ENCODE measurements at places on chromosomes 1 and 21.

GRCh38 chr1:15249081-15249480, 2.1 kb downstream of the FHAD1 start:
- no peak for DNase-seq

DNA sequence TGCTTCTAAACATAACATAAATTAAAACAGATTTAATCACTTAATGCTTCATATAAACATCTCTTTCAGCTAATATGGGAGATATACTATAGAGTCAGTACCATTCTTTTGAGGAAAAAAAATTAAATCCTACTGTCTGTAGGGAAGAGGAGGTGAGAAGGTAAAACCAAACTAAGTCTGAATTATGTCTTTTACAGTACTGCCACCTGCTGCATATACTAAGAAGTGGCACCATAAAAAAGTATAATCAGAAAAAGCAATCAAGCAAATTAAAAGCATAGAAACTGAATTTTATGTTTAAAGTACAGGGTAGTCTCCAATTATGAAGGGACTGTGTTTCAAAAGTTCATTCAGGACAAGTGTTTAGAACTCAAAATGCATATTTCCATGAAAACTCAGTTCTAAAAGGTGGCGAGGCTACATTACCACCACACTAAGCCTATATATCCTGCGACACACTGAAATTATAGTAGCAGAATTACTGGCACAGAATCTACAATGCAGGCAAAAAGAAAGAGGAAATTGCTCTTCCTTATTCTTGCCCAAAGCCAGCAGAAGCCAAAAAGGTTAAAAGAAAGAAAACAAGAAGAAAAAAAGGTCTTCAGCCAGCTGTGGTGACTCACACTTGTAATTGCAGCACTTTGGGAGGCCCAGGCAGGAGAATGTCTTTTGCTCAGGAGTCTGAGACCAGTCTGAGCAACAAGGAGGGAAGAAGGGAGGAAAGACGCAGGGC, 9.0 kb downstream of the NSL1 start:
- DNase-seq: peak; percentile 32

- peak; percentile 89 for DNase-seq
These were observed 1.0 kb upstream of the PIGV start for GRCh38 chr1:26786437-26787380.

- peak; percentile 25 for DNase-seq
These were observed 68.2 kb downstream of the FNBP1L start for GRCh38 chr1:93516164-93516563.

DNA sequence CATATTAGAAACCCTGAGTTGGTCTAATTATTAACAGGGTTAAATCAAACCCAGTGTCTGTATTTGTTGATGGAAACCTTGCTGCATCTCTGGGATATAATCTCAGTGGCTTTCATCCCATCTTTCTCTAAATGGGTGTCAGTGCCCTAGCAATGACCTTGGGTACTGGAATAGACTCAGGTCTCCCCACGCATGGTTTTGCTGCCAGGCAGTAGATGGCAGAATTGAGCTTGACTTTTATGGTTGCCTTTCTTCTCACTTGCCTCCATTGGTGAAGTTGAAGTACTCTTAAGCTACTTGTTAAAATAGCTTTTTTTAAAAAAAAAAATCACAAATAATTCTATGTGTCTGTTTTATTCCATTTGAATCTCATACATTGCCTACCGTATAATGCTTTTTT, 81.8 kb upstream of the HMCN1 start:
- peak; percentile 65 for DNase-seq

GRCh38 chr1:76144247-76144646, 69.7 kb downstream of the ST6GALNAC3 start:
- no peak for DNase-seq

DNA sequence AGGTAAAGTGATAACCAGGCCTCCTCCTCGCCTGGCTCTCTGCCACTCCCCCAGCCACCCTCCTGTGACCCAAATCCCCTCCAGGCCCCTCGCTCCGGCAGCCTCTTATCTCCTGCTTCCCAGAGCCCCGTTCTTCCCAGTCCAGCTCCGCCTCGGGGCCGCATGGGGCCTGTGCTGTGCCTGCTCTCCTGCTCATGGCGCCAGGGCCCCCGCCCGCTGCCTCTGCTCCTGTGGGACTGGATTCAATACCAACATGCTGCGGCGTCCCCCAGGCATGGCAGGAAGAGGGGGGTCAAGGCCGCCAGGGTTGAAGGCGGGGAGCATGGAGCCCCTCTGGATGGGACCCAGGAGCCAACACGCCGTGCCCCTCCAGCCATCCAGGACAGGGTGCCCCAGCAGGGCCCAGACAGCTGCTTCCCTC, 213.0 kb upstream of the VAMP3 start:
- DNase-seq: peak; percentile 66

DNA sequence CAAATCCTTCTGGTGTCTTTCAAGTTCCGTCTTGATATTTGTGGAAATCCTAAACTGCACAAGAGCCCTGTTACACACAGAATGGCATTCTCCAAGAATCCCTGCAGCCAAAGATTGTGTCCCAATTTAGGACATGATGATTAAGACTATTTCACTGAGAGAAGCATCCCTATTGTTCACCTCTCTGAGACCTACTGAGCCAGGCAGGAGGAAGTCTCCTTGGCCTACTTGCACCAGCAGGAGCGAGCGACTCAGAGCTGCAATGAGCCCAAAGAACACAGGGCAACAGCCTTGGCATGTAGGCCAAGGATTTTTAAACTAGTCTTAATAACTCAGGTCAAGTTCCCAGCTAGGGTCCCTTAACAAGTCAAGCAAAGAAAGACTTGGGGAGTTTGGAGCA, 79.4 kb upstream of the RUNX1 start:
- DNase-seq: no peak

DNA sequence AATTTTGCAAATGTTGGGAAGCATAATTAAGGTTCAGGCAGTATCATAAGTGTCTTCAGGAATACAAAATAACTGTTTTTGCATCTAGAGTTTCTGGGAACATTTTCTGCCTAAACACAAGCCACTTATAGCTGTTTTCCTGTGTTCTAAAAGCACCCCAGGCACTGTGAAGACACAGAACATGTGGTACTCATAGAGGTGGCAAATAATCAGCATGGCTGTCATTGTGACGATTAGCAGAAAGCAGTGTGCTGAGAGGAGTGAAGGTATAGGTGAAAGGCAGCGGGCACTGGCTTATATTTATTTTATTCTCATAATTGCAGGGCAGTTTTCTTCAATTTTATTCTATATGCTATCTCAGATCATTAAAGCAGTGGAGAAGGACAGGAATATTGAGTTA, 119.6 kb downstream of the LRRC53 start:
- DNase-seq: peak; percentile 26

DNA sequence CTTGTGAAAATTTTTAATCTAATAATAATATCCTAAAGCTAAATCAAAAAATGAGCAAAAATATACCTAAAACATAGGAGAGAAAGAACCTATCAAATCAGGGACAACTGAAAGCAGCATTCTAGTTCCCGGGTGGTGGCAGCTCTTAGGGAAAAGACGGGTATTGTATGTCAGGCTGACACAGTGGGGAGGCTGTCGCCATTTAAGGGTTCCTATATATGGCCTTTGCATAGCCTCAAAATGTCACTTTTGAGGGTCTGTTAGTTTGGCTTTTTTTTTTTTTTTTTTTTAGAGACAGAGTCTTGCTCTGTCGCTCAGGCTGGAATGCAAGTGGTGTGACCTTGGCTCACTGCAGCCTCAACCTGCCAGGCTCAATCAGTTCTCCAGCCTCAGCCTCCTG, 6.0 kb downstream of the CLSTN1 start:
- DNase-seq: no peak

GRCh38 chr1:66494482-66494881, 39.5 kb upstream of the SGIP1 start:
- no peak for DNase-seq

- DNase-seq: no peak
These were observed 20.5 kb upstream of the RHBDL2 start for GRCh38 chr1:38962113-38962512.

DNA sequence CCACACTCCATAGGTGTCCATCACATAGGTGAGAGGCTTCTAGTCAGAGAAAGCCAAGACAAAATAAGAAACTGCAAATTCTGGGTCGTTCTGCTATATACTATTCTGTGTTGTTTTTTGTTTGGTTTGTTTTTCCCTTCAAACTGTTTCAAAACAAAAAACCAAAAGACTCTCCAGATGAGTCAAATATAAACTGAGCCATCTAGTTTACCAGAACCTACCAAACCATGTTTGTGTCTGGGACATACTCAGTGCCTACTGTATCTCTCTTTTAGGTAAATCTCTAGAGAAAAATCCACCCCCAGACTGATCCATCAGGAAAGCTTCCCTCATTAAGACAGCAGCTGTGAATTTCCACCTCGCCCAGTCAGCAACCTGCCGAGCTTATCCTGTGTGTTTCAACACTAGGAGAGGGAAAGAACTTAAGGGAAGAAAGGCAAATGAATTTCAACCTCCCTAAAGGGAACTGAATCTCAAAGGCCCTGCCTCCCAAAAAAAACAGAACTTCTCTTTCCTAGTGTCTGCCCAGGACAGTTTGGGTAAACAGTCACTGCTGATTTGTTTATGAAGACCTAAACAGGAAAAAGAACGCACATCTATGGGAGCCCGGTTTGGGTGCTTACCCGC, 17.2 kb downstream of the PPT1 start:
- DNase-seq: no peak

- DNase-seq: no peak
These were observed 519.7 kb upstream of the PRMT6 start for GRCh38 chr1:106536741-106537140.

DNA sequence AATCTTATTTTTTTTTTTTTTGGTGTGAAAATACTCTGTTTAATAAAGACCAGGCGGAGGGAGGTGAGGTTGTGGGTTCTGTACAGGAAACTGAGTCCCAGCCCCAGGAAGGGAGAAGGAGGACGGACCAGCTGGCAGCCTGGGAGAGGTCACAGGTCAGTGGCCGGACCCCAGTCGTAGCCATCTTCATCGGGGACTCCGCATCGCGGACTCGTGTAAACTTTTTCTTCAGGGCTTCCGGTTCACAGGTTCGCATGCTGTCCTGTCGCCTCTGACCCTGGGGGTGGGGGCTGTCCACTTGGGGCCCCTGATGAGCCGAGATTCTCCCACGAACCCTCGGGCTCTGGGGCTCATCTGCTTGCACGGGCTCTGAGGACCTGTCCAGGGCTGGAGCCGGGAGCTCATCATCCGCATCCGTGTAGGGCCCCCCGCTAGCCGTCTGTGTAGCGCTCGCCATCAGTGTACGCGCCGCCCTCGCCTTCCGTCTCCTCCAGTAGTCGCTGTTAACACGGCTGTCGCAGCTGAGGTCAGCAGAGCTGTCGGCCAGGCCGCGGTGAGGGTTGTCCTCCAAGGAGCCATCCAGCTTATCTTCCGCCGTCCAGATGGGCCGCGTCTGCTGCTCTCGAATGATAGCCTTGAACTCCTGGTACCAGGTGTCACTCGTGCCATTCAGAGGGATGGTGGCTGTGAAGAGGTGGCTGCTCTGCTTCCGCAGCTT, 975.7 kb upstream of the PRMT6 start:
- no peak for DNase-seq

GRCh38 chr1:46646331-46646730, 21.8 kb downstream of the ATPAF1 start:
- DNase-seq: no peak

GRCh38 chr1:153626904-153627714, at the start of gene S100A13:
TSS of gene S100A13 (minus strand) at chr1:153627505. CDS start at chr1:153626472, 1,033 bp downstream.
- DNase-seq: peak; percentile 99

DNA sequence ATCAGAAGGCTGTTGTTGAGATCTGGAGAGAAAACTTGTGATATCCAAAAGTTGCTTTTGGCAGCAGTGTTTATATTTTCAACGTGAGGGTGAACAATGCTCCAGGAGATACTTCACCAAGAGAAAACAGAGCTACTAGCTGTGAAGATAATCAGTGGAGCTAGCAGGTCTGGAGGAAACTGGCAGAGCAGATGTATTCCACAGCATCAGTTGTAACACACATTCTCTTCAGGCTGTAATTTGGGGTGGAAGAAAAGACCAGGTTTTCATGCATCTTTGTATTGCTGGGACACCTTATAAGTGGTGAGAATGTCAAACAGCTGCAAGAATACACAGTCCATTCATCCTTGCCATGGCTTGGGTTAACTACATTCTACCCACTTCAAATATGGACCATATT, 22.0 kb downstream of the AHCYL1 start:
- no peak for DNase-seq

DNA sequence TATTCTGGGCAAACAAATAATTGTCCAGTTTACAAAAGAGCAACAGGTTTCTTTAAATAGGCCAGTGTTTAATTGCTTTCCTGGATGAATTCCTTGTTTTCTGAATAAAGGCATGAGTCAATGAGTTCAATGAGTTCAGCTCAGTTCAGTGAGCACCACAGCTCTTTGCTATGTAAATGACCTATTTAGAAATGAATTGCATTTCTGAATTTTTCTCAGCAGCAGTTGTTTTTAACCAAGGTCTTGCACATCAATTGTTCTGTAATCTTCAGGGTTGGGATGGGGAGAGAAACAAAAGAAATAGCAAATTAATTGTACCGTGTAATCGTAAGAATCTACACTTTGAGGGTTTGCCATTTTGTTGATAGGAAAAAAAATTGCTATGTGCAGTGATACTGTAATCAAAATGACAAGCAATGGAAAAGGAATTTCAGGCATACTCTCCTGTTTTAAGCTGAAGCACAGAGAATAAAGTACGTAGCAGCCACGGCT, 45.7 kb downstream of the MIS18A start:
- no peak for DNase-seq

DNA sequence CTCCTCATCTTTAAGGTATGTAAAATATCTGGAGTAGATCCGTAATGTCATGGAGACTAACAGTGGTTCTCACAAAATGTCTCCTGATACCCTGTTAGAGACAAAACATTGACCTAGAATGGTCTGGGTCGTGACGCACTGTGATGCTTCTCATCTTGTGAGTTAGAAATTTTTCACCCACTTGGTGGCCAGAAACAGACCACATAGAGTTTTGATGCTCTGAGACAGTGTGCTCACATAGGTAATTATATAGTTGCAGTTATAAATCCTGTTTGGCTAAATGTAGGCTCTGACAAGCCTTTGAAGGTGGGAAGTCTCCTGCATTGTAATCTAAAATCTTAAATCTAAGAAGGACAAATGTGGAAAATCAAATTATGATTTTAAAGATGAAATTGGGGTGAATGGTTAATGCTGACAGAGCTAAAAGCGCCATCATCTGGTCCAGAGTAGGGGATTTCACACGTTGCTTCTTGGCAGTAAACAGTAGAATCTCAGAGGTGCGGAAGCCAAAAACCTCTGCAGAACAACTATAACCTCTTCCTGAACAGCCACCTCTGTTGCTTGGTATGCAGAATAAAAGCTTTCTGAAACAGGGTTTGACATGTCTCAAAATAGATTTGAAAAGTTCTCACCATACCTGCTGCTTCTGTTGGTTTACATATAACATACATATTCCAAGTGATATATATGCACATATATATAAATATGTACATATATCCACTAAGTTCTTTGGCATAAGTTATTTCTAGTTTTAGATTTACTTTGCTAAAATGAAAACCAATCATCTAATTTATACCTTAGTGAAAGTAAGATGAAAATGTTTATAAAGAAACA, 17.1 kb downstream of the RPAP2 start:
- no peak for DNase-seq

GRCh38 chr1:83692524-83693381, 306.2 kb downstream of the TTLL7 start:
- DNase-seq: peak; percentile 95
